Right forelimb (tissue), 1 donor: ENCODE measurements at places on chromosomes 2 and 18.

DNA sequence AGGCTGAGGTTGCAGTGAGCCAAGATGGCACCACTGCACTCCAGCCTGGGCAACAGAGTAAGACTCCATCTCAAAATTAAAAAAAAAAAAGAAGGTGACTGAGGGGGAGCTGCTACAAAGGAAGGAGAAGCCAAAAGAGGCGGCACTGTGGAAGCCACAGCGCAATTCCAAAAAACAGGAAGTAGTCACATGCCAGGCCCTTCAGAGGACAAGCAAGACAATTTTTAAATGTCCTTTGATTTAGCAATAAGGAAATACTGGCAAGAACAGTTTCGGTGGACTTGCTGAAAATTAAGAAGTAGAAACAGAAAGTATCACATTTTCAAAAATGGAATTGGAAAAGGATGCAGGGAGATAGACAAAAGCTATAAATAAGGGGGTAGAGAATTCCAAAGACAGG is 122.8 kb downstream of the OSBPL1A start:
- no peak for DNase-seq

GRCh38 chr2:75076088-75076487 is 117.6 kb downstream of the POLE4 start:
- no peak for DNase-seq

GRCh38 chr2:162677476-162677875 is 161.1 kb downstream of the KCNH7 start:
- DNase-seq, result no peak

GRCh38 chr18:41992066-41992465 is 37.0 kb downstream of the PIK3C3 start:
- no peak for DNase-seq

DNA sequence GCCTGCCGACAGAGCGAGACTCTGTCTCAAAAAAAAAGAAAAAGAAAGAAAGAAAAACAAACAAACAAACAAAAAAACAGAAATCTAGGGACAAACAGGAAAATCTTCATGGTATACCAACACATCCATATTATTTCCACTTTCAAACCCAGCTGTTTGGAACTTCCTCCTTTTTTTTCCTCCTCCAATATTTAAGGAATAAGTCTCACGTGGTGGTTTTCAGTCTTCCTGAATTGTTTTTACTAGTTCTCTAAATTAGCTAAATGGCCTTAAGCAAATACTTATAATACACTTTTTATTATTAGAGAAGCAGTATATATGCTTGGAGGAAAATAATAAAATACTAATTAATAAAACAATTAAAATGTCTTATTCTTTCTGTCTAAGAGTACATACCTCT is 48.7 kb upstream of the GLS start:
- no peak for DNase-seq
